ENCODE measurements at places on chromosomes 6 and 20.

DNA sequence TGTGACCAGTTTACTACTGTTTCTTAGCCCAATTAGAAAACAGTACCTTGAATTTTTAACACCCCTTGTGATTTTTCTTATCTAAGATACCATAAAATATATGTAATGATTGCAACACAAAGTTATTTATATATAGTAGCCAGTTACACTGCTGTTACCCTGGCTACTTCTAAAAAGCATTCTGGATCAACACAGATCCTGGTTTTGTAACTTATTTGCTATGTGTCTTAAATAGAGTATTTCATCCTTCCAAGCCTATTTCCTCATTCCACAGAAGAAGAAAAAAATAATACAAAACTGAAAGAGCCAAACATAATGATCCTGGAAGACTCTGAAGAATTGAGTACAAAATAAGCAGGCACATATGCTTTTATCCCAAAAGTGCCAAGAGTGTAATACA lies 19.0 kb upstream of the GSTA4 start:
- DNase-seq: no peak

DNA sequence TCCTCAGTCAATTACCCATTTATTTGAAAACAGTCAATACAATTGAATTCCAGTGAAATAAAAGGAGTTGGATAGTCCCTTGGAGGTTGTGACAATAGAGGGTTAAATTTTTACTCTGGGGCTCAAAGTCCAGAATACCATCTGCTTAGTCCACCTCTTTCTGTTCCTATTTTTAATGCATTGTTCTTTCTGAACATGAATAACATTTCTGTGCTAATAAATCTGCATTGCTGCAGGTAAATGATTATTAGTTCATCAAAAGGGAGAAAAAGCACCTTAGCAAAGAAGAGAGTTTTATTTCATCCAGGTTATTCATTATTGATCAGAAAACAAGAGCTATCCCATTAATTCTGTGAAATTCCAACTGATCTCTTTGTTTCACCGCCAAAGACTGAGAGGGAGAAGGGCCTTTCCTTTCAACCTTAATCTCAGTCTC lies 166.1 kb upstream of the OLIG3 start:
- DNase-seq: no peak

DNA sequence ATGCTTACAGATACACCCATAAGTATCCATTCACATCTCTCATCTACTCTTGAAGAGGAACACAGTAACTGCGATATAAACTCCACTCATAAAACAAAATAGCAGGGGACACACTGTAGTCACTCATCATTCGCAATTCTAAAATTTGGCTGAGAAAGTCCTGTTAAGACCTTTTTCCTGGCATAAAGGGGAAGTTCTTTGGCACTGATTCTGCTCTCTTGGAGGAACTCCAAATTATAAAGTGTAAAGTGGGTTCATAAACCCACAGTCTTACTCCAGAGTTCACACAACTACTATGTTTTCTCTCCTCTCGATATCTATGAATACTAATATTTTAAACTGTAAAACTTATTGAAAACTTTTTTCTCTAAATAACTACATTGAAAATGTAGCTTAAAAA lies 80.6 kb downstream of the ADGB start:
- DNase-seq: no peak

DNA sequence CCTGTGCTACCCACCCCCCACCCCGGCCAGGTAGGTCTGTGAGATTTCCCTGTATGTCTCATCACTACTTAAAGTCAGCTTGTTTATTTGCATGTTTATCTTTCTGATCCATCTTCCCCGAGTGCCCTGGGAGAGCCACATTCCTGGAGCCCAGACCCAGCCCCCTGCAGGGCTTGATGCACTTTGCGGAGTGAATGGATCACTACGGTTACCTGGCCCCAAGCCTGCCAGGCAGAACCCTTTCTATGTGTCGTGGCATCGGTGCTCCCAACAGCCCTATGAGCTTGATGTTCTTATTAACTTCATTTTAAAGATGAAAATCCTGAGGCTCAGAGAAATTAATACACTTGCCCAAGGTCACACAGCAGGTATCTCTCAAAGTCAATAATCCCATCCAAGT lies 13.6 kb upstream of the SLCO4A1 start:
- DNase-seq: no peak

GRCh38 chr6:1627827-1628560 lies 18.3 kb downstream of the FOXC1 start:
- DNase-seq: no peak

DNA sequence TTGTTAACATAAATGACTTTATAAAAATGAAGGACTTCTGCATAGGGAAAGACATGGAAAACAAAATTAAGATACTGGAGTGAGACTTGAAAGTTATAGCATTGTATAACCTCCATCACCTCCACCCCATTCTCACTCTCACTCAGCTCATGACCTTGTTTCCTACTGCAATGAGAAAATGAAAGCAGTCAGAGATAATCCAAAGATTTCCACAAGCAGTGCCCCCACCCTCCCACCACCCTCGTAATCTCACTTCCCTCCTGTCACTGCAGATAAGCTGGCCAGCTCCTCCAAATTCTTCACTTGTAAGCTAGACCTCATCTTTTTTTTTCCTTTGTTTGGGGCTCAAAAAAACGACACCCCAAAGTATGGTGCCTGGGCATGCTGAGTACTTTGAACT lies 52.9 kb upstream of the PROKR2 start:
- DNase-seq: no peak

All from kidney capillary endothelial cell (primary cell).